ENCODE measurements at places on chromosomes 3 and 15.
A peak's percentile ranks its signal among the peaks of the same experiment; 100 is the strongest.

GRCh38 chr3:1087066-1087560, 5.7 kb upstream of the CNTN6 start:
- peak; percentile 15 for DNase-seq

- DNase-seq, result no peak
Measured at GRCh38 chr15:38145651-38146111, 107.0 kb upstream of the SPRED1 start.

- peak; percentile 27 for DNase-seq
Measured at GRCh38 chr15:66661432-66662096, 40.5 kb upstream of the SMAD6 start.

DNA sequence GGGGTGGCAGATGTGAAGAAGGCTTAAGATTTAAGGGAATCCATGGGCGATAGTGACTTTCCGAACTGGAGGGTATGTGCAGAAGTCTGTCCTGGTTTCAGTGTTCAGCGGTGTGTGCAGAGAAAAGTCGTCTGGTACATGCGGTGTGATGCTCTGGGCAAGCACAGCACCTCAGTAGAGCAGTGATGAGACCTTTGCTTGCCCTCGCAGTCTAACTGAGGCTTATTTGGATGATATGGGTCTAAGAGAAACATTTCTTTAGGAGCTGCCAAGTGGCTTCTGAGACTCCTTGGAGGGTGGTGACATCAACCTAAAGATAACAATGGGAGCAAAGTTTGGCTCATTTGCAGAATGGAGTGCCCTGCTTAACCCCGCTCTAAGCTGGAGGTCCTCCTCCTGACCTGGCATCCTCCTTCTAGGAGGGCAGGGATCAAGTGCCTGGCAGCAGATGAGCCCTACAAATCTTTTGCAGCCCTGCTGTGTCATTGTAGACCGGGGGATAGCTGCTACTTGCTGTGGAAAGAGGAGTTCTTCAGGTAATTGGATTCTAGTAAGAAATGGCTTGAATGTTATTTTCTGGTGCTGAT, 228.1 kb upstream of the AZI2 start:
- no peak for DNase-seq

- no peak for DNase-seq
Measured at GRCh38 chr3:72393455-72393854, 454.8 kb downstream of the SHQ1 start.

GRCh38 chr3:154678041-154678654, 248.2 kb upstream of the GPR149 start:
- no peak for DNase-seq

GRCh38 chr3:112111785-112112402, 21.2 kb downstream of the GCSAM start:
- DNase-seq, result no peak

DNA sequence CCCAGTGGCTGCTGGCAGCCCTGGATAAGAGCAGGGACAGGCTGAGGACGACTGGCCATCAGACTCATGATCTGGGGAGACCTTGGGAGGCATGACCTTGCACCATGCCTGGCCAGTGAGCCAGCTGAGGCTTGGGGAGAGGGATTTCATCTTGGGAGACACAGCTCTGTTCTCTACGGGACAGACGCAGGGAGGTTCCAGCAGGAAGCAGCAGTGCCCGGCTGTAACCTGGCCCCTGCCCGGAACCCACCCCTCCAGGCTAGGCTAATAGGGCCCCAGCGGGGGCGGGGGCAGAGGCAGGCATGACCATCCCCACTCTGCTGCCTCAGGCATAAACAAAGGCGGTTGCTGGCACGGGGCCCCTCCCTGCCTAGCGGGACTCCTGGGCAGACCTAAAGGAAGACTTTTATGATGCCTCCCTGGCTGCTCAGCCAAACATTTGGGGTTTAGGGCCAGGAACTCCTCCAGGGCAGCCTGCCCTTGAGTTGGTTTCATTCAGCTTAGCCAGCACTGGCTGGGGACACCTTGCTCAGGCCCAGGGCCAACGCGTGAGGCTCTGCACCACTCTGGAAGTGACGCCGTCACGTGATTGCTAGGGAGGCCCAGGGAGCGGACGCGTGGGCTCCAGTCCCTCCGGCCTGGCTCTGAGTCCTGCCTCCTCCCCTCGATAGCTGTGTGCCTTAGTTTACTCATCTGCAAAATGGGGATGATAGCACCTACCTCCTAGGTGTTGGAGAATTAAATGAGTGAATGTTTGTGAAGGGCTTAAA, 27.6 kb downstream of the HDAC11 start:
- DNase-seq, result no peak

DNA sequence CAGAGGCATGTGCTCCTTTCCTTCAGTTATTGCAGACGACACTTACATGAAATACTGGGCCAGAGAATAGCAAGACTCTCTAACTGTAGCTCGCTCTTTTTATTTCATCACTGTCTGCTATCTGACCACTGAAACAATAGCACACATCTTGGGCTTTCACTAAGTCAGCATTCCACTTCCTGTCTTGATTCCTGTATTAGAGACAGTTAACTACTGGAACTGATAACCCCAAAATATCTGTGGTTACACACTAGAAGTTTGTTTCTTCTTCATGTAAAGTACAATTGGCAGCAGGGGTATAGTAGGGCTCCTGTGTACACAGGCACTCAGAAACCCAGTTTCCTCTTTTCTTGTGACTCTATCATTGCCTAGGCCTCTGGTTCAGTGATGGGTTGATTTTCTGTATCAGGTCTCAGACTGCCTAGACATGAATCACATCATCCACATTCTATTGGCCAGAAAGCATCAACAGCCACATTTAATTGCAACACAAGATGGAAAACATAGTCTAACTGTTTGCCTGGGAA, 230.2 kb upstream of the CD96 start:
- DNase-seq, result no peak

Data from uterus (tissue), 4 donors.